ENCODE measurements at places on chromosomes 2 and 18. TPM values are rescaled to one million over a fixed set of nuclear protein-coding genes. Genes with fewer than 3 reads are reported as not detected.

The AGAP1 gene
- total RNA-seq = 30.7 TPM

GRCh38 chr2:19818039-19818438 lies 83.7 kb downstream of the TTC32 start:
- no peak for DNase-seq

DNA sequence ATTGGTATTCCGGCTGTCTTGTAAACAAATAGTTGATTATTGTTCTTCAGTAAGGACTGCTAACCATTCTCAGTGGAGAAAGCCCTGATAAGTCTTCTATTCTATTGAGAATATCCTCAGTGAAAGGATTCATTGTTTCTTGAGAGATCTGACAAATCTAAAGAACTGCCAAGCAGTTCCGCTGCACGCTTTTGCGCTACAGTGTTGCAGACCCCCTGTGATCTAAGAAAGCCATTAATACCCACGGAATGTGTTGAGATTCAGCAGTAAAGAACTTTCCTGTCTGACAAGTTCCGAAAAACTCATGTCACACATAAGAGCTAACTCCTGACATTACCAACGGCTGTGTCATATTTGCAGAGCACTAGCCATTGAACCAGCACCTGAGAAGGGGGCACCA lies 63.8 kb downstream of the ZNF236 start:
- DNase-seq = no peak

- no peak for DNase-seq
Observed at GRCh38 chr18:3689091-3689490, 239.1 kb downstream of the TGIF1 start.

DNA sequence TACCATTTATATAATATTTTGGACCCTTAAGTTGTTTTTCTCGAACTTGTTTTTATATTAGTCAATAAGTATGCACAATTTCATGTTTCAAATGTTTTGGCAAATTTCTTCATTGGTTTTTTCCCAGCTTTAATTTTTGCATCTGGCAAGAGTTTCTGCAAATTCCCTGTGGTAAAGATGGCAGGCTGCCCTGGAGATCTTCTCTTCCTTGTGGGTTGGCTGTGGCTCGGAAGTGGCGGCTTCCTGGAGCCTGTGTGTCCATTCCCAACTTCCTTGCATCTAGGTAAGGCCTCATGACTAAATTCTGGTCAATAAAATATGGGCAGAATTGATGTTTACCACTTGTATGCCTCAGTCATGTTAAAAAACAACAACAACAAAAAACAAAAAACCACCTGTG lies 818.6 kb downstream of the EPHA4 start:
- no peak for DNase-seq

DNA sequence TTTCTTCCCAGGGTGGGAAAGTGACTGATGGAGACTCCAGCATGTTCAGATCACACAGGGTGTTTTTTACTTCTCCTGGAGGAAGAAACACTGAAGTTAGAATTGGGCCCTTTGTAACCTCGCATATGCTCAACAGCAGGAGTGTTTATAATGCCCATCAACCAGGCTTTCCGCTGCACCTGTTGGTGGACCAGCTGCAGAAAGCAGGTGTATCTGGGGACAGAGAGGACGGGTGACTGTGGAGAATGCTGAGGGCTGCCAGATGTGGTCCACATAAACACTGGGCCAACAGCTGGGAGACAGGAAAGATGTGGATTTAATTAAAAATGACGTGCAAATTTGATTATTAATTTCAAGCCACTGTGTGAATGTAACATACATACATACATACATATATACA lies 335.5 kb upstream of the SPRED2 start:
- no peak for DNase-seq

- no peak for DNase-seq
Observed at GRCh38 chr2:46329803-46330775, 32.9 kb downstream of the EPAS1 start.

DNA sequence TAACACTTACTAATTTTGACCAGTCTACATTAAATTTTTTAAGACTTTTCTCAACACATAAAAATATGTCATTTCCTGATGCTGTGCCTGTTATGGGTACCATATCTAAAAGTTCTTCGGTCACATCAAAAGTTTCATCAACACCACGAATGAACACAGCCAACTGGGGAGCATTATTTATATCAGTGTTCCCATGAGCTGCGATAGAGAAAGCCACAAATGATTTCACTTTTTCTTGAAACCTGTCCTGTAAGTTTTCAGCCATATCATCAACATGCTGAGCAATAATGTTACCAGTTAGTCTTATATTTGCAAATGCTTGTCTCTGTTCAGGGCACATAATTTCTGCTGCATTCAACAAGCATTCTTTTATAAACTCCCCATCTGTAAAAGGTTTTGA lies 30.4 kb upstream of the NCL start:
- no peak for DNase-seq

- DNase-seq = no peak
Observed at GRCh38 chr2:197708331-197708730, 3.2 kb downstream of the MARS2 start.

DNA sequence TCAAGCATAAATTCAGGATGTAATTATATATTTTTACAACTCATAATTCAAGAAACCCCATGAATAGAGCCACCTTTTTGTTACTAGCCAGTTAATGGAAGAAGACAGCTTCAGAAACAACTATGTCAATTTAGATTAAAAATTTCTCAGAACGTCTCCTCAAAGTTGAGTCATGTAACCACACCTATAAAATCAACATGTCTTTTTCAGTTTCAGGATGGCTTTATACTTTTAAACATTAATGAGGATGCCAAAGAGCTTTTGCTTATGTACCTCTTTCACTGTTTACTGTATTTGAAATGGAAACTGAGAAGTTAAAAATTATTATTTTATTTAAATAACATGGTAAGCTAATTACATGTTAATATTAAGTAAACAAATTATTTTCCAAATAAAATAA lies 280.1 kb downstream of the PTH2R start:
- no peak for DNase-seq

- no peak for DNase-seq
Observed at GRCh38 chr2:197204519-197205250, 105.9 kb downstream of the ANKRD44 start.

Measured in suprapubic skin (tissue), 4 donors.